ENCODE measurements at places on chromosomes 5 and 9.

DNA sequence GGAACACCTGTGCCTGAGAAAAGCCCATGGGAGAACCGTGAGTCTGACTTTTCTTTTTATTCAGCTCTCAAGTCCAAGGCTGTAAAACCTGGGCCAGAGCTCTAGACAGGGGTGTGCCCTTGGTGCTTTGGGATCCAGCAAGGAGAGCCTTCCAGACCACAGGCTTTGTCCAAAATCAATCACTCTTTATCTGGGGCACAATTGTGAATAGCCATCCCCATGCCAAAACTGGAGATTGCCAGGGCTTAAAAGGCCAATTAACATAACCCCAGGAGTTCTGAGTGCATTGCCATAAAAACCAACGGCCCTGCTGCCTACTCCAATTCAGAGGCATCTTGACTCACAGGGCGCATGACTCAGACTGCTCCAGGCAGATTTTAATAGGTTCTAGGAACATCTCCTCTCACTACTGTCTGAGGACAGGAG lies 391.8 kb downstream of the ARHGEF28 start:
- no peak for DNase-seq

GRCh38 chr5:125245216-125245615 lies 498.8 kb upstream of the ZNF608 start:
- no peak for DNase-seq

DNA sequence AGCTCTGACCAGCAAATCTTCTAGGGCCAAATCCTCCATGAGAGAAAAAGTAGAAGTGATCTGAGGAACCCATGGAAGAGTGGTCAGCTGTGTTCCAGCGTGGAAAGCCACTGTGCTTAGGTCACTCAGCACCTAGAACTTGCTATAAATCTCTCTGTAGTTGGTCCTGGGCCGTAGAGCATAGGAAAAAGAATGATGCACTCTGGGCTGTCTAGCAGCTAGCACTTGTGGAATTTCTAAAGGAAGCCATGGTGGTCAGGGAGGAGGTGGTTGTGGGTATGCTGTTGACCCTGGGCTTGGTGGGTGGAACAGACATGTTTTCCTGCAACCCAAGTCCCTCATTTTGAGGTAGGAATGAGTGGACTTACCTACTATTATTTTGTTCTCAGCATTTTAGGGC lies 48.1 kb downstream of the GGTA1 start:
- no peak for DNase-seq

DNA sequence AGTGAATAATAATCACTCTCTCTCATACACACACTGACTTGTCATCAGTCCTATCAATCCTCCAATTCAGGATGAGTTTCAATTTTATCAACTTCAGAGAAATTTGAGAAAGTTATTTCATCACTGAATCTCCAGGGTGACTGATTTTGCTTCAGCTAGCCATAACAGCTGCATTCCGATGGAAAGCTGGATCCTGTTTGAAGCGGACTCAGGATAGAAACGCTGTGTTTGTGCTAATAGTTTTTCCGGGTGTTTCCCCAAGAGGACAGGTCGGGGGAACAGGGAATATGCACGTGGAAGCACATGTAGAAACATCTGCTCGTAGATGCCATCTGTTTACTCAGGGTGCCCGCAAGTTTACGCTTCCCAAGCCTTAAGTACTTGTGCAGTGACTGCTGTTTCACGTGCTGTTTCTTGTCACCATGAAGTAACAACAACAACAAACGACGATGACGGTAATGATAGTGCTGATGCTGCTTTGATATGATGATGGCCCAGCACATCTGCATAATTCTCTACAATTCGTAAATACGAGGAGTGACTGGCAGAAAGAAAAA lies 263.7 kb upstream of the DAPK1 start:
- DNase-seq, result no peak

DNA sequence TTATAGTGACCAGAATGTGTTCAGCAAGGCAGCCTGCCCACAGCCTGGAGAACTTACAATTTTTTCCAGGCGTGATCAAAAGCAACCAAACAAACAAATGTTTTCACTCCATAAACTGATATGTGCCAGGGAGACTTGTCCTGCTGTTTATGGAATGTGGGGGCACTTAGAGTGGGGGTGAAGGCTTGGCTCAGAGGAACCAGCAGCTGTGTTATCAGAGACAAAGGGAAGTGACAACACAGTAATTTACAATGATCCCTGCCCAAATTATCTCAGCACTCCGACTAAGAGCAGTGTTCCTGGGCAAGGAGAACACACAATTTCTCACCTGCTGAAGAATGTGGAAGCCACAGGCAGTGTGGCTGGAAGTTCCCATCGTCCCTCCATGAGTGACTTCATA lies 429.1 kb upstream of the IRX4 start:
- no peak for DNase-seq
